ENCODE measurements at places on chromosomes 4 and X. TPM values are rescaled to one million over a fixed set of nuclear protein-coding genes. Genes with fewer than 3 reads are reported as not detected.

- DNase-seq = no peak
Observed at GRCh38 chr4:145530662-145531061, 49.0 kb downstream of the SMAD1 start.

DNA sequence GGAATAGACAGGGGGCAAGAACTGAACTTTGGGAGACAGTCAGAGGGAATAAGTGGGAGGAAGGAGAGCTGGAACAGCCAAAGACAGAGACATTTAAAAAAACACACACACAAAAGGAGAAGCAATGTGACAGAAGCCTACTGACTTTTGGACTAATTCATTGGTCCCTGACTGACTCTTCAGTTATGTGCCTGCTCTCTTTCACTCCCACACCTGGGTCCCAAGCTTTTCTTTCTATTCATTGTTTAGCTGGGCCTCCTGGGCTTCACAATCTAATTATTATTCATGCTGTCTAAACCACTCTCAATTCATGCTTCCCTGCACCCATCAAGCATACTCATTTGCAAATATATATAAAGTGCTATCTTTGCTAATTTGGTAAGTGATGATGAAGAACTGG is 139.2 kb upstream of the IRS4 start:
- DNase-seq = no peak

Gene SMAD1
- 74.7 TPM for polyA plus RNA-seq

Gene BST1
- polyA plus RNA-seq = 15.1 TPM

Gene SSX4
- polyA plus RNA-seq = not detected

DNA sequence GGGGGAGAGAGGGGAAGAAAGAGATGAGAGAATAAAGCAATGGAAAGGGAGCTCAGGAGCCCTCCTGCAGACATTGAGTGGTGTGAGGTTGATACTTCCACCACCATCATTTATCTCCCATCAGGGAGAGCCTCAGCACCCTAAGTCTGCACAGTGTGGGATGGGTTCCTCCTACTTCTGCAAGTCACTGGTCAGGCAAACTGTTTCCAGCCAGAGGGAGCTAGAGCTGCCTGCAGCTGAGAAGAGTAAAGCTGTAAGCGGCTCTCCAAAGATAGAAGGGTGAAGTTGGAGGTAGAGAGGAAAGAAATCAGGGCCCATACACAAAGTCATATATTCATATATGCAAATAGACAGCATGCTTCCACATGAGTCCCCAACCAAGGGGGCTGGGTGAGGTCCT is 21.9 kb upstream of the ZNF81 start:
- no peak for DNase-seq

Gene GLRA3
- polyA plus RNA-seq = not detected

GRCh38 chr4:1981251-1982058 is 27.3 kb downstream of the NELFA start:
- DNase-seq = no peak

GRCh38 chr4:959338-960139 is 13.8 kb downstream of the DGKQ start:
- DNase-seq = no peak

Gene CSAG1
- not detected for polyA plus RNA-seq

GRCh38 chr4:175871774-175872405 is 59.8 kb upstream of the GPM6A start:
- no peak for DNase-seq

Gene ADH6
- 32.0 TPM for polyA plus RNA-seq

Gene CSAG3
- not detected for polyA plus RNA-seq

- no peak for DNase-seq
Observed at GRCh38 chr4:172892300-172892699, 276.3 kb upstream of the GALNT7 start.

Gene GRIA2
- polyA plus RNA-seq = 2.4 TPM

DNA sequence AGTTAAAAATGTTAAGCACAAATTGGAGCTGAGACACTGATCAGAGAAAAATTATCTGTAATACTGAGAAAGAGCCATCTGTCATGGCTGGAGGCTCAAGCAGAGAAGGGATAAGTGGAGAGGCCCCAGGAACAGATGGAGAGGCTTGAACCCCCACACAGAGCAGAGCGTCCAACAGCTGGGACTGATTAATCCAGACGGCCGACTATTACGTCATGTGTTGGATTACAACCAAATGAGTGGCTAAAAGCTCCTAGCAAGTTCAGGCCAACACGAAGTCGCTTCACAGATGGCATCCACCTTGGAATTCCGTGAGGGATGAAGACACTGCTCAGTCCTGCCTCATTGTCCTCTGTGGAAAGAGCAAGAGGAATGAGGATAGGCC is 57.7 kb upstream of the ATXN3L start:
- DNase-seq = peak; percentile 53

Gene CNKSR2
- 1.9 TPM for polyA plus RNA-seq

DNA sequence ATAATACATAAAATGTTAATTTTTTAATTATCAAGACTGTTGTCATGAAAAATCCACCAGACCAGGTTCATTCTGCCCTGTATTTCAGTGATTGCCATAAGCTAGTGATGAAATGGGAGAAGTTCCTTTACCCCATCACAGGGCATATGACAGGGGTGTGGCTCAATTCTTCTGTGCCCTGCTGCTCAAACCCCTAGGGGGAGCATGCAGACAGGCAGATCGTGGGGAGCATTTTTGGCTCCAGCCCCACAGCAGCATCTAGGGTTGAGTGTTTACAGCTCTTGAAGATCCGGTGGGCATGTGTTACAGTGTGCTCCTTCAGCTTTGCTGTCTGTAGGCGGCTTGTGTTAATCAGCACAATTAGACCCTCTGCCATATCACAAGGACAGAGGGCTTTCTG is 700.7 kb downstream of the PCDH18 start:
- DNase-seq = no peak

DNA sequence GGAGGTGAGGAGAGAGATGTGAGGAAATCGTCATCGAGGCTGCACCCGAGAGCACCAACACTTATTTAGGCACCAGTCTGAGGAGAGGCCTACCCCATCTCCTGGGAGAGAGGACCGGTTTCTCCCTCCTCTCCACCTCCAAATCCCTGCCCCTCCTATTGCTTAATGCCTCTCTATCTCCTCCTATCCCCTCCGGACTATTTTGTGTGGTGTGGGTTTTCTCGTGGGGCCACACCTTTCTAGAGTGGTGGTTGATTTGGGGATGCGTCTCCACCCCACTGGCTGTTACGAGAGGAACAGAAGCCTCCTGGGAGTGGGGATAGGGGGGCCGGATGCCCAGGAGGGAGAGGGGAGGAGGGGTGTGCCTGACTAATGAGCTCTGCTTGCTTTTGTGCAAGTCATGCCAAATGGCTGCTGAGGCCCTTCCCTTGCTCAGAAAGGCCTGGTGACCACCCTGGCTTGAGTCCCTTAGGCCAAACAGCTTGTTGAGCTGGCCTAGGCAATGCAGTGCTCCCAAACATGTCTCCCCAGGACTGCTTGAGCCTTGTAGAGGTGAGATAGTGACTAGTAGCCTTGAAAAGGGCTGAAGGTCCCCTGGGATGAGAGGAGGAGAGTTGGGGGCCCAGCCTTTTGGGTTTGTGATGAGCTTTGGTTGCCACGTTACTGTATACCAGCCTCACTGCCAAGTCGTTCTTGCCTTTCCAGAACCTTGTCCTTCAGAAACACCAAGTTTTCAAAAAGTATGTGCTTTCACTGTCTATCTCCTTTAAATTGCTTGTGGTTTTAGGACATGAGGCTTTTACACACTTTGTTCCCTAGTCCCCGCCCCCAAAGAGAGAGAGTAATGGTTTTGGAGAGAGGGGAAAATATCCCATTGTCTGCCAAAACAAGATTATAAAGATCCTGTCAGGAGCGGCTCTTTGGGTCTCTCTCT is 1.2 kb downstream of the MSN start:
- peak; percentile 41 for DNase-seq

DNA sequence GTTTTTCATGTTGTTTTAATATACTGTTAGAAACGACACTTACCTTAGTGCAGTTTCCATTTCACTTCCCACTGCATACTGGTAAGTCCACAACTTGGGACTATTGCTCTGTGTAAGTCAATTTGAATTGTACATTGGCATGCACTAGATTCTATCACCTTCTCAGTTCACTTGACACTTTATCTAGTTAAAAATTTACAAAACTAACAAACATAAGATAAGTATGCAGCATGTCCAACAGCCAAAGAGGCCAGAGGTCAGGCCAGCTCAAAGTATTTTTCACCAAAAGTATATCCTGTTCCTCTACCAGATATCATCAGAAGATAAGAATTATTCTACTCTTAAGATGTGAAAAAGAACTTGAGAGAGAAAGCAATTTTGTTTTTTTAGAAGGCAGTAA is 75.9 kb downstream of the QRFPR start:
- no peak for DNase-seq

GRCh38 chr4:48665555-48666186 is 114.4 kb downstream of the FRYL start:
- DNase-seq = no peak

GRCh38 chr4:10087152-10087791 is 29.3 kb downstream of the WDR1 start:
- DNase-seq = no peak

GRCh38 chrX:12711435-12712040 is 79.7 kb upstream of the PRPS2 start:
- no peak for DNase-seq

DNA sequence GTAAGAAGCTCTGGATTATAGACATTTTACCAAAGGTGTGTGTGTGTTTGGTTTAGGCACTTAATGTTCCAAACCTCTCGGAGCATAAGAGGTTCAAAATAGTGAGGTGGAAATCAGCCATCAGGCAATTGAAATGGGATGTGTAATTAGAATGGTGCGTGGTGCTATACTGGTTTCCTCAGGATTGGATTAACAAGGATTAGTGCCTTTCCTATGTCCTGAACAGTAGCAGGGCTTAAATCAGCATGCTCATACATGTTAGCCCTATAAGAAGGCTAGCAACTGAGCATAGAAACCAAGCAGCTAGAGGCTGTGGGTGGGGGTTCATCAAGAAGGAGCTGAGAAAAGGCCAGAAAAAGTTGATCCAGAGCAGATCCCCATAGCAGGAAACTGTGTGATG is 256.8 kb upstream of the CXXC4 start:
- DNase-seq = no peak

DNA sequence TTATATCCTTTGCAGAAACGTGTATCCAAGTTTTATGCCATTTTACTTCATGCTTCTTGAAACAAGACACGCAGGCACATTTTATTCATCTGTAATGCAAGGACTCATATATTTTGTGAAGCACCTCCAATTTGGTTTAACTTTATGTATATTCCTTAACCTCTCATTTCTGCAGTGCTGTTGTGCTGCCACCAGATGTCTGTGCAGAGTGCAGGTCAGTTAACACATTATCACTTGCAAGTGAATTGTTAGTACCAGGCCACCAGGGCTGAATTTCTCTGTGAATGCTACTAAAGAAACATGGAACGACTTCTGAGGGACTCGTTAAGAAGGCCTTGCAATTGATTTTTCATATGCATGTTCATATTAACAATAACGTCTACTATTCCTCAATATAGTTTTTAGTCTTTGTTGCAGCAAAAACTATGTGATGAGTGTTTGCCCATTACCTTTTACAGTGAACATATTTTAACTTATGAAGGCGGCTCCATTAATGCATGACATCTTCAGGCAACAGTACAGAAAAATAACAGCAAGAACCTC is 770.3 kb downstream of the NLGN4X start:
- DNase-seq = no peak

GRCh38 chrX:154594491-154594890 is 9.6 kb downstream of the CTAG1A start:
- DNase-seq = no peak

Gene RAB39B
- polyA plus RNA-seq = 4.0 TPM

Gene DCLK2
- 12.0 TPM for polyA plus RNA-seq

GRCh38 chrX:12526306-12526705 is 264.9 kb upstream of the PRPS2 start:
- no peak for DNase-seq

DNA sequence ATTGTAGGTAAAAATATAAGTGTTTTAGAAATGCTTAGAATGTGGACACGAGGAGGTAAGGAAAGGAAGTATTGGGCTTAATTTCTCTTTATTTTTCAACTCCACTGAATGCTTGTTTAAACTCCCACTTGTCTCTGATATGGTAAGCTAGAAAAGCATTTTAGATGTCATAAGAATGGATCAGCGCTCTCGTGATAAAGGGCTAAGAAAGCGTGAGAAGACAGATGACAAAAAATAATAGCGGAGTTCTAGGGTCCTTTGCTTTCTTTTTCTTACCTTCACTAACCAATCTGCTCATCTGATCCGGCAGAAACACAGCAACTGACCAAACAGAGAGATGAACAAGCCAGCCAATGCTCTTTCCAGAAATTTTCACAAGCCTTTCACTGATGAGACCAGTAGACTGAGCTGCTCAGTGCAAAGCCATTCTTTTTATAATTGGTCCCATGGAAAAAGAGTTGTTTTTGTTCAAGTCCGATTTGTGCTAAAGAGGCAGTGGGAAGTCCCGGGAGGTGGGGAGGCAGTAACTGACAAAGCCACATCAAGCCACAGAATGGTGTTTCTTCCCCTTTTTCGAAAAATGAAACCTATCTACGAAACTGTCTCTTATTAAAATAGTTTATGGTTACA is at the start of gene TASL:
Gene TASL, minus strand, starts transcription at position 405 of the 630 bp plus-strand sequence. CDS start 17,411 bp downstream, outside the sequence.
- DNase-seq = no peak

Gene DGAT2L6
- polyA plus RNA-seq = 0.12 TPM

DNA sequence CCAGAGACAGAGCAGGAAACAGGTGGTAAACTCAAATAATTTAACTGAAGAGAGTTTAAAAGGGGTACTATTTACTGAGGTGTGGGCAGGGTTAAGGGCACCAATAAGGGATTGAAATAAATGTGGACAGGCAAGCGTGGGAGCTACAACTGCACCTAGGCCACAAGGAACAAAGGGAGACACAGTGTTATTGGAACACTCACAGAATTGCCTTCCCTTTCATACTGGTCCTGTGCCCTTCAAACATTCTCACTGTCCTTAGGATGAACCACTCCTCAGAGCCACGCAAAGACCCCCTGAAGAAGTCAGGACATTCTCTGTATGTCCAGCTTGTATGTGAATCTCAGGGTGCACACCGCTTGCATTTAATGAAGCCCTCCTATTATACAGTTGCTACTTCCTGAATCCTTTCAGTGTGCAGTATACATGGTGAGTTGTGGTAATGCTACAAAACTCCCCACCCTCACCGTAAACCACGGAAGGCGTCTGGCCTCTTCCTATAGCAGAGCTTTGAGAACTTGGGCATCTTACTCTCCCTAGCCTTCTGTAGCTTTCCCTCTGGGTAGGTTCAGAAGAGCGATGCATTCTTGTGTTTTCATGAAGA is 9.6 kb upstream of the MRPL1 start:
- no peak for DNase-seq

DNA sequence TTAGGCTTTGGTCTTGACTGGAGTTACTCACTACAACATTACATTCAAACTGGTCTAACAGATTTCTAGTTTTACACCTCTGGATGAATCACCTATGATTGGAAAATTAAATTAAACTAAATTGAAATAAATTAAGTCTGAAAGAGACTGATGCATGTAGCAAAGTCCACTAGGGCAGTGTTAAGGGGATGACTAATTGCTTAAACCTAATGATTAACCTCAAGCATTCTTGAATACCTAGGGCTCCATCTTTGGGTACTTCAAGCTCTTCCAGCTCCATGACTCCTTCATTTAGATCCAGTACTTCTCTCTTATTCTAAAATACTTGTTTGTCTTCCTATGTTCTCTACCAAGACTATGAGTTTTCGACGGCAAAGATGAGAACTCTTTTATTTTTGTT is 86.8 kb downstream of the SH2D1A start:
- DNase-seq = no peak

- peak; percentile 81 for DNase-seq
Observed at GRCh38 chrX:115892787-115893671, 277.5 kb upstream of the AGTR2 start.

GRCh38 chr4:55183926-55184599 is 58.7 kb upstream of the KDR start:
- no peak for DNase-seq

Gene WDR1
- 172 TPM for polyA plus RNA-seq

Data from left kidney (tissue), 8 donors.